ENCODE measurements at places on chromosomes 2 and 18. TPM values are rescaled to one million over a fixed set of nuclear protein-coding genes. Genes with fewer than 3 reads are reported as not detected.
A peak's percentile ranks its signal among the peaks of the same experiment; 100 is the strongest.

GRCh38 chr2:8983571-8983970, 19.9 kb downstream of the MBOAT2 start:
- no peak for DNase-seq

GRCh38 chr2:65311596-65311995, 84.0 kb downstream of the ACTR2 start:
- DNase-seq: no peak

- DNase-seq: no peak
Measured at GRCh38 chr2:70515938-70516337, 37.7 kb downstream of the TGFA start.

ARHGAP25 gene
- 32.2 TPM for total RNA-seq

GRCh38 chr2:161117506-161117905, 42.7 kb upstream of the TANK start:
- no peak for DNase-seq

- DNase-seq: peak; percentile 67
Measured at GRCh38 chr2:160109939-160110673, 47.7 kb upstream of the PLA2R1 start.

NAT8 gene
- not detected for total RNA-seq

DNA sequence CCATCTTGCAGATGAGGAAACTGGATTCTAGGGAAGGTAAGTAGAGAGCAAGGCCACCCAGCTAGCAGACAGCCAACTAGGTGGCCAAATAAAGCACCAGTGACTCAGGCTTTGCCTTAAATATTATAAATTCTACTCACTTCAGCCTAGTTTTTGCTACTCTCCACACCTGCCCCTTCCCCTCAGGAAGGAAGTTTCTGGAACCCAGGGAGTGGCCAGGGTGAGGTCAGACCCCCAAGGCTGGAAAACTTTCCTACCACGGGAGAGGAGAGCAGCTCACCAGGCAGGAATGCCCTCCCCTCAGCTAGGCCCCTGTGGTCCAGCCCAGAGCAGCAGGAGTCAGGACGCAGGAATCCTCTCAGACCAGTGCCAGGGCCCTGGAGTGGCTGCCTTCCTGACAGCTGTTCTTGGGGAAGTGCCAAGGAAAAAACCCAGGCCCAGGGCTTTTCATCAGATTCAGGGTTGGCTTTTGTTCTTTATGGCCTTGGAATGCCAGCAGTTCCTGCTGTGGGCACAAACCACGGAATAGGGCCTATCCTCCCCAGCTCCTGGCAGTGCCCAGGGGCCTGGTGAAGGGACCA, 5.1 kb upstream of the PAX8 start:
- DNase-seq: no peak

- no peak for DNase-seq
Measured at GRCh38 chr2:26924731-26925099, 45.7 kb upstream of the MAPRE3 start.

DNA sequence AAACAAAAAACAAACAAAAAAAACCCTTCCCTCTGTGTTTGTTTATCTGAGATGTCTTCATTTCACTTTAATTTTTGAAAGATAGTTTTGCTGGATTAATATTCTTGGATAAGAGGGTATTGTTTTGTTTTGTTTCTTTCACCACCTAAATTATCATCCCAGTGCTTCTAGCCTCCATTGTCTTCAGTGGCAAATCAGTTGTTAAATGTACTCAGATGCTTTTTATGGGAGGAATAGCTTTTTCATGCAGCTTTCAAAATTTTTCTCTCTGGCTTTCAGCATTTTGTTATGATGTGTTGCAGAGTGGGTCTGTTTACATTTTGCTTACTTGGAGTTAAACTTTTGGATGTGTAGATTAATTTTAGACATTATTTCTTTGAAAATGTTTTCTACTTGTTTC, 203.5 kb upstream of the DCC start:
- DNase-seq: no peak

Data from thymus (tissue), 14 donors.